ENCODE measurements at places on chromosomes 16 and 17.

GRCh38 chr17:80105762-80106161, 4.4 kb downstream of the GAA start:
- no peak for DNase-seq

- DNase-seq = no peak
Observed at GRCh38 chr17:76499267-76499667, 2.0 kb downstream of the RHBDF2 start.

- DNase-seq = no peak
Observed at GRCh38 chr16:2881783-2882649, 999 bp upstream of the FLYWCH2 start.

GRCh38 chr16:56764835-56765234, 34.9 kb downstream of the NUP93 start:
- no peak for DNase-seq

DNA sequence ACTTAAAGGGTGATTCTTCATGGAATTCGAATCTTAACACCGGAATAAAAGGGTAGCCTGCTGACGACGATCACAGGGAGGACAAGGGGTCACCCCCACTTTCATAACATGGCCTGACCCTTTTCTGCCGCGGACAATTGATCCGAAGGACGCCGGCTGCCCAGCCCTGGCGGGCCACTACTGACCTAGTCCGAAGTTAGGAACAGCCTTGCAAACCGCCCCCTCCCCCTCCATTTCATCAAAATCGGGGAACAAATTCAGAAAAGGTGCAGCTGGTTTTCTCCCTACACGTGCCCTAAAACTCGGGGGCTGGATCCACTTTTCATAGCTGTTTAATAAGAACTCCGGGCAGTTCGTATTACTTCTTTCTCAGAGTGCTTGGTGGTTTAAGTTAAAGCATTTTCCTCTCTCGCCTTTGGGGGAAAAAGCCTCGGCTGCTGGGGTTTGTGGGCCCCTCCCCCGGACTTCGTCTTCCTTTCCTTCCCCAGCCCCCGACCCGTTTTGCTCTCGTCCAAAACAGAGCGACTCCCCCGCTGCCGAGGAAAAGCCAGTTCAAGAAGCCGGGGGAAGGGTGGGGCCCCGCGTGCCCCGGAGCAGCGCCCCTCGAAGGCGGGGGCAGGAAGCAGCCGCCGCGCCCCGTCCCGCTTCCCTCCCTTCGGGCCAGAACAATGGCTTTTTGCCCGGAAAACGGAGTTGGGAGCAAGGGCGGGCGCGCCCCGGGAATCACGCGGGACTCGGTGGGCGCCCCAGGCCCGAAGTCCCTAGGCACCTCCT, 641 bp upstream of the CBX2 start:
- DNase-seq = no peak

DNA sequence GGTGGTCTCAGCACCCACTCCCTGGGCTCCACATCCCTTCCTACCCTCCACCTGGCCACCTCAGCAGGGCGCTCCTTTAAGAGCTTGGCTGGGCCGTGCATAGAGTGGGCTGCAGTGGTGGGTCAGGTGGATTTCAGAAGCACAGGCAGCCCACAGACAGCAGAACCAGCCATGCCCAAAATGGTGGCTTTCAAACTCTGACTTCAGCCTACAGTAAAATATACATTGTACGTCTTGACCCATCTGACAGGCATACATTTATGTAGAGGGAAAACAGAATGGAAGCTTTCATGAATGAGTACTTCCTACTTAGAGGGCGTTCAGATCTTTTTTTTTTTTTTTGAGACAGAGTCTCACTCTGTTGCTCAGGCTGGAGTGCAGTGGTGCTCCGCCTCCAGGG, 26.0 kb upstream of the LASP1NB start:
- no peak for DNase-seq

GRCh38 chr17:78655251-78655940, 78.2 kb upstream of the DNAH17 start:
- DNase-seq = no peak

- DNase-seq = no peak
Observed at GRCh38 chr17:57295526-57296023, 39.3 kb downstream of the MSI2 start.

GRCh38 chr16:69435977-69436820, 11.8 kb downstream of the CYB5B start:
- DNase-seq = no peak

- DNase-seq = no peak
Observed at GRCh38 chr17:219696-220095, 38.2 kb upstream of the DOC2B start.

- no peak for DNase-seq
Observed at GRCh38 chr17:37116671-37117185, 168.0 kb downstream of the AATF start.

- no peak for DNase-seq
Observed at GRCh38 chr17:19341641-19342610, 20.6 kb downstream of the B9D1 start.

DNA sequence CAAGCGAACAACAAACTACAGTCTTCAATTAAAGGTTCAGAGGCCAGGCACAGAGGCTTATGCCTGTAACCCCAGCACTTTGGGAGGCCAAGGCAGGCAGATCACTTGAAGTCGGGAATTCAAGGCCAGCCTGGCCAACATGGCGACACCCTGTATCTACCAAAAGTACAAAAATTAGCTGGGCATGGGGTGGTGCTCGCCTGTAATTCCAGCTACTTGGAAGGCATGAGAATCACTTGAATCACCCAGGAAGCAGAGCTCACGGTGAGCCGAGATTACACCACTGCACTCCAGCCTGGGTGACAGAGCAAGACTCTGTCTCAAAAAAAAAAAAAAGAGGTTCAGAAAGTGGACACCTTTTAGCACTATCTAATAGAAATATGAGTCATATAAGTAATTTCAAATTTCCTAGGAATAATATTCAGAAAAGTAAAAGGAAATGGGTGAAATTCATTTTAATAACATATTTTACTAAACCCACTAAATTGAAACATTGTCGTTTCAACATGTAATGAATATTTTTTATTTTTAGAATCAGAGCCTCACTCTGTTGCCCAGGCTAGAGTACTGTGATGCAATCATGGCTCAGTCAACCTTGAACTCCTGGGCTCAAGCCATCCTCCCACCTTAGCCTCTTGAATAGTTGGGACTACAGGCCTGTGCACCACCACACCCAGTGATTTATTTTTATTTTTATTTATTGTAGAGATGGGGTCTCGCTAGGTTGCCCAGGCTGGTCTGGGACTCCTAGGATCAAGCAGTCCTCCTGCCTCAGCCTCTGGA, 15.2 kb upstream of the MARCHF10 start:
- DNase-seq = no peak

DNA sequence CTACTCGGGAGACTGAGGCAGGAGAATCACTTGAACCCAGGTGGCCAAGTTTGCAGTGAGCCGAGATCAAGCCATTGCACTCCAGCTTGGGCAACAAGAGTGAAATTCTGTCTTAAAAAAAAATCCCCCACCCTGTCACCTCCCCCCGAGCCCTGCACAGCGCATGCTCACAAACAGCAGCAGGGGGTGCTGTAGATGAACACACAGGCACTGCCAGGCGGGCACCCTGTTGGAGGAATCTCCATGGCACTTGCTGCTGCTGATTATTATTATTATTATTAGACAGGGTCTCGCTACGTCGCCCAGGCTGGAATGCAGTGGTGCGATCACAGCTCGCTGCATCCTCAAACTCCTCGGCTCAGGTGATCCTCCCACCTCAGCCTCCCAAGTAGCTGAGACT, 24.6 kb downstream of the FZD2 start:
- no peak for DNase-seq

- DNase-seq = no peak
Observed at GRCh38 chr16:84528322-84528721, 23.9 kb upstream of the MEAK7 start.

DNA sequence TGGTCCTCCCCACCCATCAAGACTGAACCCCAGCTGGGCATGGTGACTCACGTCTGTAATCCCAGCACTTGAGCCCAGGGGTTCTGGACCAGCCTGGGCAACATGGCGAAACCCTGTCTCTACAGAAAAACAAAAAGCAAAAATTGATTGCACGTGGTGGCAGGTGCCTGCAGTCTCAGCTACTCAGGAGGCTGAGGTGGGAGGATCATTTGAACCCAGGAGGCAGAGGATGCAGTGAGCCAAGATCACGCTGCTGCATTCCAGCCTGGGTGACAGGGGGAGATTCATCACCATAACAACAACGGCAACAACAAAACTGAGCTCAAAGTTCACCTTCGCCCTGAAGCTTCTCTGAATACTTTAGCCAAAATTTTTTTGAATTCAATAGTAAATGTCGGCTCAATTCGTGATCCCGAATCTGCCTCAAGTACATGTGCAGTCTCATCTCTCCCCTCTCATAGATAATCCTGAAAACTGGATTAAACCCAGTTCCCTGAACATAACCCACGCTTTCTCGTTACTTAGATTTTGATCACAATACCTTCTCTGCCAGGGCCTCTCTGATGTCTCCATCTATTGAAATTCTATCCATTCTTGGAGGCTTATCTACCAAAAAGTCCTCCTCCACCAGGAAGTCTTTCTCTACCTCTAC, 13.5 kb upstream of the MYH10 start:
- no peak for DNase-seq

DNA sequence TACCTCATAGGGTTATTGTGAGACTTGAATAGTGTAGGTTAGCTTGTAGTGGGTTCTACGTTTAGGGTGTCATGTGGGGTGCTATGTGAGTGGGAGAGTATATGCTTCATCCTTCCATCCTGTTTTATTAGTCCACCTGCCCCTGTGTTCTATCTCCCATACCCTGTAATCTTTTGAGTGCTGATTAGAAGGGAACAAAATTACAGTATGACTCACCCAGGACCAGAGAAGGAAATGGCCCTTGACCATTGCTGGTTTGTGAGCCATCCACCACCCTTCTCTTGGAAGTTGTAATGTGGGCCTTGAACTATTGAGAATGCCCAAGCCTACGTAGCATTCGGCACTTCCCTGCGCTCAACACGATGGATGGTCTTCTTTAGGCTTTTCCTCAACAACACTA, 17.1 kb downstream of the SAP30BP start:
- DNase-seq = no peak

DNA sequence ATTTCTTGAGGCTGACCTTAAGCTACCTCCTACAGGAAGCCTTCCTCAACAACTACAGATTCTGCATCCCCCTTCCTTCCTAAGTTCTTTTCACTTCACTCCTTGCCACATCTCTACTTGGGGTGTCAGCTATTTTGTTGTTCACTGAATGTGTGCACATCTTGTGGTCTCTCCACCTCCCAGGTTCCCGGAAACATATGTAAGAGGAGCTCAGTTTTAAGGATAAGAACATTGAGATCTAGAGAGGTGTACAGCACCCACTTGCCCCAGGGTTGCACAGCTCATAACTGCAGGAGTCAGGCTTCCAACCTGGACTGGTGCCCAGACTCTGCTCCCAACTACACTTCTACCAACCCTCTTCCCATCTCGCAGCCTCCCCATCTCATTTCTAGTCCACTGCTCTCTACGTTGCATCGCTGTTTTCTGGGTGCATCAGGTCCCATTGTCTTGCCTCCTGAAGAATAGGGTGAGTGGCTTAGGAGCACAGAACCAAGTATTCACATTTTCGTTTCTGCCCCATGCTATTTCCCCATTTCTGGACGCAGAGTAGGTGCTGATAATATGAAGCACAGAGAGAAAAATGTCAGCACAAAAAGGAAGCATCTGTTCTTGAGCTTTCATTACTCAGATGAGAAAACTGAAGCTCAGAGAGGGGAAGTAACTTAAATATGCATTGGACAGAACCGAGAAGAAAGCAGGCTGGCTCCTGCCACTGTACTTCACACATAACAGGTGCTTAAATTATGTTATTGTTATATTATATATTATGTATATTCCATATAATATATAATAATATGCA, 292.0 kb upstream of the CCL2 start:
- DNase-seq = no peak

DNA sequence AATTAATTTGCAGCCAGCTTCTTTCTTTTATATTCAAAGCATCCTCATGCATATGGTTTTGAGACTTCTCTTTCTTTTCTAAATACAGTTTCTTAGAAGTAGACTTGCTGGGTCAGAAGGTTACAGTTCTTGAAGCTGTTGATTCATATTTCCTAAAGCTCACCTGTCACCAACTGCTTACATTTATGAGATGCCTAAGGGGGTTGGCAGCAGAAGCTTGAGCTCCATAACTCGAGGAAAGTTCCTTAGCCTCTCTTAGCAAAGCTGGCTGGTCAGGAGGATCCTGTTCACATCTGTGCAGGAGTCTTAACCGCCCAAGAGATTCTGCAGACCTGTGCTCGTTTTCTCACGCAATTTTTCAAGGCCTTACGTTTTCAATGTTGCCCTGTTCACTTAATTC, 218.8 kb downstream of the SNX29 start:
- DNase-seq = no peak

DNA sequence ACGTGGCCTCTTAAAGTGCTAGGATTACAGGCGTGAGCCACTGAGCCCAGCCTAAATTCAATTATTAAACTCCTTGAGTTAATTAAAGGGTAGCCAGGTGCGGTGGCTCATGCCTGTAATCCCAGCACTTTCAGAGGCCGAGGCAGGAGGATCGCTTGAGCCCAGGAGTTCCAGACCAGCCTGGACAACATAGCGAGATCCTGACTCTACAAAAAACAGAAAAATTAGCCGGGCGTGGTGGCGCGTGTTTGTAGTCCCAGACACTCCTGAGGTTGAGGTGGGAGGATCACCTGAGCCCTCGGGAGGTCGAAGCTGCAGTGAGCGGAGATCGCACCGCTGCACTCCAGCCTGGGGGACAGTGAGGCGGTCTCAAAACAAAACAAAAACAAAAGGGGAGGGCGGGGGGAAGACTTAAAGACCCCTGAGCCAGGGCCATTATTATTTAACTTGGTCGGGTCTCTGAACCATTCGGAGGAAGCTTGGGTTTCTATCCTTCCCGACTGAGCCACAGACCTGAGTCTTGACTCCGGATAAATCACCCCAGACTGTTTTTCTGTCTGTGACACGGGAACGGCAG, 19.5 kb downstream of the BCL7C start:
- no peak for DNase-seq

- DNase-seq = no peak
Observed at GRCh38 chr16:54829691-54830090, 101.0 kb upstream of the IRX5 start.

DNA sequence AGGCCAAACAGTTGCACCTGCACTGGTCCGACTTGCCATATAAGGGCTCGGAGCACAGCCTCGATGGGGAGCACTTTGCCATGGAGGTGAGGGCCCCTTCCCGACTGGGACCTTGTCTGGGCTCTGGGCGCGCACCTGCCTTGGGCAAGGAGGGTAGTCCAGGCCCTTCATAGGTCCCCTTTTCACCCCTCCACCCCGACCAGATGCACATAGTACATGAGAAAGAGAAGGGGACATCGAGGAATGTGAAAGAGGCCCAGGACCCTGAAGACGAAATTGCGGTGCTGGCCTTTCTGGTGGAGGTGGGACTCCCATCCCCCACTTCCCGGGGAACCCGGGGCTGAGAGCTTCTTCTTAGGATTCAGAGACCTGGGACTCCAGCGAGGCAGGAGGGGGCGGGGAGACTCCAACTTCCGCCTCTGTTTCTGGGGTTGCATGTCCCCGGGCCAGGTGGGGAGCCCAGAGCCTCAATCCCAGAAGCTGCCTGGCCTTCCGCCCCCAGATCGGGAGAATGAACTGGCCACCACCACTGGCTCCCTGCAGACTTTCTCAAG, 7.8 kb downstream of the CA4 start:
- DNase-seq = no peak
